ENCODE measurements at places on chromosomes 5 and 9.

DNA sequence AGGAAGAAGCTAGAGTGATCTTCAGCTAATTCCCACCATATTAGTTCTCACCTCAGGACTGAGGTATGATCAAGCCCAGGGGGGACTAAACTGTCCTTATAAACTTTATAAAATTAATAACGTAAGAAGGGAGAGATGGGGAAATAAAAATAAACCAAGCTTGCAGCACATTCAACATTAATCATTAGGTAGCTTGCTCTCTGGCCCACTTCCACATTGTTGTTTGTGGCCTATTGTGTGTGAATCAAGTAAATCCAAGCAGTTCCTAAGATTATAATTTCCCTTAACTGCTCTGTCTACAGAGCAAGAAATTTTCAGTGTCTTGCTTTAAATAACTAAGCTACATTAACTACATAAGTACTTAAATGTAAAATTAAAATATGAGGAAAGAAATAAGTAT lies 131.3 kb upstream of the ABCA1 start:
- DNase-seq = no peak

GRCh38 chr9:27157097-27157496 lies 48.1 kb downstream of the TEK start:
- no peak for DNase-seq

DNA sequence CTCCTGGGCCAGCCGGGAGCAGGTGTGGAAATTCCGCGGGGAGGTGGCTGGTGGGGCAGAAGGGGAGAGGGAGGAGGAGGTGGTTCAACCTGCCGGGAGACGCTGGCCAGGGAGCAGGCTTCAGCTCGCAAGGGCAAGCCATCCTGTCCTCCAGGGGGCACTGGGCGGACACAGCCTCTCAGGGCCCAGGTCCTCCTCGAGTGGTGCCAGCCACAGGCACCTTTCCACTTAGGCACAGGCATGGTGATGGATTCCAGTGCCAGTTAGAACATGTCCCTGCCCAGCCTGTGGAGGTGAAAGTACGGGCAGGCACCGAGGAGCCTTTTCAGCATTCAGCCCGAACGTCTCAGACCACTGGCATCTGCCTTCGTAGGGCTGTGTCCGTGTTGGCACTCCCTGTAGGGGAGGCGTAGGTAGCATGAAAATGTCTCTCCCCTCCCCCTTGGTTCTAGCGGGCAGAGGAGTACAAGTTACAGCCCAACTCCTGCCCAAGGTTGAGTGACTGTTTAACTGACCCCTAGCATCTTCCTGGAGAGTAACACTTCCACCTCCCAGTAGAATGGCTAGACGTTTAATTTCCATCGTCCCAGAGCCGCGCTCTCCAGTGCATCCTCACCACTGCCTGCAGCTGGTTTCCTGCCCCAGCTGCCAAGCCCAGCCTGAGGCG lies 48.9 kb downstream of the DAB2IP start:
- peak; percentile 16 for DNase-seq

DNA sequence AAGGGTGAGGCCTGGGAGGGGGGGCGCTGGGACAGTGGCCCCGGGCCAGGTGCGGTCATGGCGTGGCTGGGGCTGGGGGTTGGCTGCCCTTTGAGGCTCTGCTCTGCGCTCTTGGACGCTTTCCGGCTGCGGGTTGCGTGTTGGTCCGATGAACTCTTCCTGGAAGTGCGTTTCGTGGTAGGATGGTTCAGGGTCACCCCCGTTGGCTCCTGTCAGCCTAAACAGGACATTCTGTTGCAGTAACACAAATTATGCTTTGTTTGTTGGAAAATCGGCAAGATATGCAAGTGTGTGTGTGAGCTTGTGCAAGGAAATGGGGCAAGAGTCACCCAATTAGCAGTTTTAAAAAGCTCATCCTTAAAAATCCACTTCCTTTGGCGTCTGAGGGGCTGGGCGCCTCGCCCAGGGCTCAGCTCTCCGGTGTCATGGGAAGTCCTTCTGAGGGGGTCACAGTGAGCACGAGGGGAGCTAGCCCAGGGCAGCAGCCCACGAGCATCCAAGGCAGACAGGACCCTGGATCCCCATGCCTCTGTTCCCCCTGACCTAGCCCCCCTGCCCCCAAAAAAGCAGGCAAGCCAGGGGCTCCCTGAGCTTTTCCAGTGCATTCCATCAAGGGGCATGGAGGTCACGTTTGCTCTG lies 22.2 kb upstream of the RNU6ATAC start:
- no peak for DNase-seq

DNA sequence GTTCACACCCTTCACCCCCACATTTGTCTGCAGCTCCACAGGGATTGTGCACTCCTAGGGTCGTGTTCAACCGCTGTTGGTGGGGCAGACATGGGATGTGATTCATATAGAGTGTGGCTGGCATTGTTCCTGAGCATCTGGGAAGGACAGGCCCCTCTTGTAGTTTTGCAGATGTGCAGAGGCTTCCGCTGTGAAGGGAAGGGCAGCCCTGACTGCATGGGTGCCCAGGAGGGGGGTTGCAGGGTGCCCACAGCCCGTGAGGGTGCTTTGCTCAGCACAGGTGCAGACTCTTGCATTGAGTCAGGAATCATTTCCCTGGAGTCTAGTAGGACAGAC lies 30.2 kb upstream of the PITX1 start:
- no peak for DNase-seq

DNA sequence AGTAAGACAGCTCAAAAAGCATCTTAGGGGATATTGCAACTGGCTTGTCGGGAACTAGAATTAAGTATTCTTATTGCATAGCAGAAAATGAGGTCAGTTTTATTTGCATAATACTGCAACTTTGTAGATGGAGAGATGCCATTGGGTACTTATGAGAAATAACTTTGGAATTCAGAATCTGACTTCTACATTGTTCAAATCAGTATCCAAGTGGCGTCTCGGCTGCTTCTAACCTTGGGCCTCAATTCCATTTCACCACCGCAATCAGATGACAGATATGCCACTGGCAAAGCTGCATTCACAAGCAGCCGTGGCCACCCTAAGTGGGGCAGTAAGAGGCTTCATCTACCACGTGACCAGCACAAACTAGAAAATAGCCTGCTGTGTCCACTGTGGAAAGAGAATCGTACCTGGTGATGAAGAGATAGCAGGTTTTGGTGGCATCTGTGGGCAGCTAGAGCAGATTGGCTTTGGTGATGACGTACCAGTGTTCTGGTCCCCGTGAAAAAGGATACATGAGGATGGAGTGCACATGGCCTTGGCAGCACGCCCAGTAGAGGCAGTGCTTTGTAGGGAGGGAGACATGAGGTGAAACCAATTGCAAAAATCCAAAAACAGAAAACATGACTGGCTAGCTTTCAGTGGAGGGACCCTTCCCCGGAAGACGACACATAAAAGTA lies 116.6 kb downstream of the KLHL3 start:
- DNase-seq = no peak

GRCh38 chr9:133263557-133263956 lies 11.4 kb downstream of the ABO start:
- no peak for DNase-seq

DNA sequence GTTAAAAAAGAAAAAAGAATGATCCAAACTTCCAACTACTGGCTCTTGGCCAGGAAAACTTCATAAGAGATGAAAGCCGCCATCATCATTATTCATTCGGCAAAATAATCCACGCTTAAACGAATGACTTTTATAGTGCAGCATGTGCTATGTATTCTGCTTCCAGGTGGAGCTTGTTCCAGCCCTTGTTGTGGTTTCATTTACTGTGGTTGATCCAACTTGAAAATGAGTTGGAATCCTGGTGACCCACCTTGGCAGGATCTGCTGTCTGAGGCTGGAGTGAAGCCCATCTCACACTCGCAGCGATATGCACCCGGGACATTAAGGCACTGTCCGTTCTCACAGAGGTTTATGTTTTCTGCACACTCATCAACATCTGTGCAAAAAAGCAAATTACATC lies 209.6 kb downstream of the FBN2 start:
- DNase-seq = no peak

DNA sequence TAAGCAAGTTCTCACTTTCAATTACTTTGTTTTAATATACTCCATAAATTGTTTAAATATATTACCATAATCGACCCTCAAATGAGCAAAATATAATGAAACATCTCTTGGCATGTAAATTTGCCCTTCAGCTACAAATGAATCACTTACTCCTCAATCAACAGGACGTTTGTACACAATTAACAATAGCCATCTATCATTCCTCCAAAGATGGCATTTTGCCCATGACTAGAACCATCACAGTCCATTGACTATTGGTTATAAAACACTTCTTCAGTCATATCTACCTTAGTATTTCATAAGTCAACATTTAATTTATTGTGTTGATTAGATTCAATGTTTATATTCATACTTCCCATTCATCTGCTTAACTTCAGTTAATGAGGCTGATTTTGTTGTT lies 127.2 kb downstream of the CTNND2 start:
- no peak for DNase-seq

DNA sequence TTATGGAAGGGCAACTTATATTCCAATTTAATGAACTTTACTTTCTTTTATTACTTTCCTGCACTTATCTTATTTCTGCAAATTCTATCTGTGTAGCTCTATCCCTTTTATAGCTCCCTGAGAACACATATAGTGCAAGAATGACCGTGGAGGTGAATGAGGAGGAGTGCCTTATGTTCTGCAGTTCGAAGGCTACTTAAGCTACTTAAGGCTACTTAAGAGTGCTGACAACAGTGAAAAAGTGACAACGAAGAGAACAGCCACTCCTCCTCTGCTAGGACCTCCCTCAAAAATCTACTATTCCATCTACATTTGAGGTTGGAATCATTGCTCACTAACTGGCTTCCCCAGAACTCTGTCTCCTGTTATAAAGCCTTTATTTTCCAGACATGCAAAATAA lies 1365.7 kb upstream of the C9orf72 start:
- no peak for DNase-seq

DNA sequence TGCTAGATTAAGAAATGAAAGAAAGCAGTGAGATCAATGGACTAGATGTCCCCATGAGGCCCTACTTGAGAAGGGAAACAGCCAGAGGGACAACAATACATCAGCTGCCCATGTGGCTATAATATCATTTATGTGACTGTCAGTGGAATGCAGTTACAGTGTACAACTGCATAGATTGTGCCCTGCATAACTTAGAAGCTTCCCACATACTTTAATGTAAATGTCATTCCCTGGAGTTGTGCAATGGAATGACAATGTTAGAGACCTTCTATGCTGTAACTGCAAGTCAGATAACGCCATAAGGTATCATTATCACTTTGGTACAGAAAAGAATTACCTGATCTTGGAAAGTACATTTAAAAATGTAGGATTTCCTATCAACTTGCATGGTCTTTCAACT lies 67.4 kb downstream of the FBN2 start:
- DNase-seq = no peak

GRCh38 chr9:36930941-36931340 lies 103.1 kb downstream of the PAX5 start:
- no peak for DNase-seq

DNA sequence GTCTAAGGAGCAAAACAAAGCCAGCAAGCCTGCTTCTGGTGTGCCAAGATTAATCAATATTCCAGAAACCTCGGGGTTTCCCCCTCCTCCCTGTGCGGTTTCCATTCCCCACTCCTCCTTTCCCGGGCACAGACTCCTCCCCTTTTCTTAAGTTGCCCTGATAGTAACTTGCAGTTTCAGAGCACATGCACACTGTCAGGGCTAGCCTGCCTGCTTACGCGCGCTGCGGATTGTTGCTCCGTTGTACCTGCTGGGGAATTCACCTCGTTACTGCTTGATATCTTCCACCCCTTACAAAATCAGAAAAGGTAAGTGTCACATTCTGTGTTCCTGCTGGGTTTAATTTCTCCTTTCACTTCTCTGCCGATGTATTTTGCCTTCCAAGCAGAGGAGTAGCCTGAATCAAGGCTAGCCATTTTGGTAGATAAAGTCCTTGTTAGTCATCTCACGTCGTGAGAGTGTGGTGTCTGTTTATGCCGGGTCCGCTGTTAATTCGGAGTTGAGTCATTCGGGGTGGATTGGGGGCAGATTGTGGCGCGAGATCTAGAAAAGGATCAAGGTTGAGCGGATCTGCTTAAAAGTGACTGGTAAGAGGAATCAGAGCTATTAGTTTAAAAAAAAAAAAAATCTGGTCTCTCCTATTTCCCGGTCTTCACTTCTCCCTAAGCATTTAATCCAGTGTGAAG lies at the start of gene SLC1A3:
SLC1A3 (plus strand) TSS at position 179 of the 686 bp plus-strand sequence. CDS start 1,818 bp downstream, outside the sequence.
- no peak for DNase-seq

DNA sequence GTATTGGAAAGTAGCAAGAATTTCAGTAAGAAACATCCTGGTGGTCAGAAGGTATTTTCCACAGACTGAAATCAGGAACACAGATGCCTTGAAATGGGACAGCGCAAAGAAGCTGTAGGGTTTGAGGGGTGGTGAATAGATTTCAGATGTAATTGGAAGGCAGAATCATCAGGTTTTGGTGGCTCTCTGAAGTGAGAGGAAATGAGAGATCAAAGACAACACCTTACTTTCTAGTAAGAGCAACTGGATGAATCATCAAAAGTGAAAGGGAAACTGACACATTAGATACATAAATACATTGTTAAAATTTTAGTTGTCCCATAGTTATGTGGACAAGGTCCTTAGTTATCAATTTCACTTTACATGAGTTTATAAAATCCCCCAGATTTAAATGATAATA lies 188.2 kb upstream of the SLC27A6 start:
- no peak for DNase-seq

- no peak for DNase-seq
These were observed 27.1 kb downstream of the IRX4 start for GRCh38 chr5:1855596-1855995.

GRCh38 chr5:95712347-95712958 lies 18.7 kb upstream of the RHOBTB3 start:
- DNase-seq = no peak

GRCh38 chr5:916441-917293 lies 24.0 kb downstream of the TRIP13 start:
- no peak for DNase-seq

- DNase-seq = no peak
These were observed 59.4 kb downstream of the IL6ST start for GRCh38 chr5:55935371-55935770.

GRCh38 chr9:35966433-35966832 lies 8.5 kb upstream of the OR2S2 start:
- DNase-seq = no peak

DNA sequence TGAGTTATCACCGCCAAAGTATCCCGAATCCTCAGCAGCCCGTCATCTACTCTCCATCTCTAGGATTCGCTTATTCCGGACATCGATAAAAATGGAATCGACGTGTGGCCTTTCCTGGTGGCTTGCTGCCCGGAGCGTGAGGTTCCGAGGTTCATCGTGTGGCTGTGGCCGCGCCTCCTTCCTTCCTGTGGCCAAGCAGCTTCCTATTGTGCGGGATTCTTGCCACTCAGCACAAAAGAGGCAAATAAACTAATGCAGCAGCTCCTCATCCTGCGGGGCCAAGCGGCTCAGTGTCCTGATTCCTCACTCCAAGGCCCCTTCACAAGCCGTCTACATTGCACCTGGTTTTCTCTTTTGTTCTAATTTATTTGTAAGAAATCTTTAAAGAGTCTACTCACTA lies 800.9 kb downstream of the CDH9 start:
- DNase-seq = no peak

- DNase-seq = no peak
These were observed 24.0 kb downstream of the NFIB start for GRCh38 chr9:14289916-14290315.

- DNase-seq = no peak
These were observed 463.3 kb downstream of the ICE1 start for GRCh38 chr5:5885782-5886181.

GRCh38 chr5:156963125-156963524 lies at the start of gene TIMD4:
Gene TIMD4, minus strand, starts transcription at chr5:156963226. Its CDS starts 28 bp downstream, at chr5:156963198.
- DNase-seq = no peak

Data from CD4-positive, CD25-positive, alpha-beta regulatory T cell (primary cell).